ENCODE measurements at places on chromosomes 16 and 17. TPM values are rescaled to one million over a fixed set of nuclear protein-coding genes. Genes with fewer than 3 reads are reported as not detected.

DNA sequence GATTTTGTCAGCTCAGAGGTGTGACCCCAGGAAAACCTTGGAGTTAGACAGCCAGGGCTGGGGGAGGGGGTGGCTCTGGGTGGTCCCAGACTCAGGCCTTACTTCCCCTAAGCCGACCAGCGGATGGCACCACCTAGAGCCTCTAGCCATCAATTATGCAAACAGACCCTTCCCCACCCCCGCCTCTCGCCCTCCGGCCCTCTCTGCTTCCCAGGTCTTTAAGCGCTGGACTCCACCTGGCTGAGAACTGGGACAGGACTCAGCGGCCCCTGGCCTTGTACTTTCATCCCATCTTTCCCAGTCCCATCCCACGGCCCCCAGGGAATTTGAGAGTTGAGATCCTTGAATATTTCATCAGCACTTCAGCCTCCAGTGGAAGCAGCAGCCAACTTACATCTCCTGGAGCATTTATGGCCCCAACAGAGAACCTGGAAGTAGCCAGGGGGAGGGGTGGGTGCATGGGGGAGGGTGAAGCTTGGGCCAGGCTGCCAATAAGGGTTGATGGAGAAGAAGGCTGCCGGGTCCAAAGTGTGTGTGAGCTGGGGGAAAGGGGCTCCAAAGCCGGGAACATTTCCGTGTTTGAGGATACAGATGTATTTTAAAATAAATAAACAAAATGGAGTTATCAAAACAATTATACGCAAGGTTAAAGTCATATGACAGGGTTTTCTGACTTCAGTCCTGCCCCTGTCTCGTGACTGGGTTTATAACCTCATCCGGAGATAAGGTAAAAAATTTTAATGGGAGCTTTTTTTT lies 7.5 kb upstream of the JUP start:
- DNase-seq, result peak; percentile 64

GRCh38 chr16:8828541-8829165 lies 31.0 kb downstream of the PMM2 start:
- DNase-seq, result no peak

DNA sequence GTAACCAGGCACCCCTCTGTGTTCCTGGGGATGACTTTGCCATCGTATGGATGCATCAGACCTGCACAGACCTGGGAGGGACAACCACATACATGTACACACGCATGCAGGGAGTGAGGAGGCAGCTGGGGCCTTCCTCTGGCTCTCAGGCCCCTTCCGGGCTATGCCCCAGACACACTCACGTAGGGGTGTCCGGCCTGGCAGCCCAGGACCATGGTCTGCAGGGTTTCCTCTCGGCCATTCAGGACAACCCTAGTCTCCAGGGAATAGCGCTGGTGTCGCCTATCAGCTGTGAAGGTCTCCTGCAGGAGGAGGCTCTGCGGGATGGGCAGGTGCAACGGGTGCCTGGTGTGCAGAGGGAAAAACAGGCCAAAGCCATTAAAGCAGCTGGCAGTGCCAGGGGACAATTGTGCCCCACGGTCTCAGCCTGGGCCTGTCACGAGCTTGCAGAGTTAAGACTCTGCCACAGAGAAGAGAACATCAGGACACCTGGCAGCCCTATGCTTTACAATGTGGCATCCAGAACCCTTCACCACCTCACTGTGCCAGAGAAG lies 101.4 kb downstream of the RMI2 start:
- no peak for DNase-seq

- no peak for DNase-seq
These were observed 457.2 kb upstream of the CDH11 start for GRCh38 chr16:65579050-65579449.

DNA sequence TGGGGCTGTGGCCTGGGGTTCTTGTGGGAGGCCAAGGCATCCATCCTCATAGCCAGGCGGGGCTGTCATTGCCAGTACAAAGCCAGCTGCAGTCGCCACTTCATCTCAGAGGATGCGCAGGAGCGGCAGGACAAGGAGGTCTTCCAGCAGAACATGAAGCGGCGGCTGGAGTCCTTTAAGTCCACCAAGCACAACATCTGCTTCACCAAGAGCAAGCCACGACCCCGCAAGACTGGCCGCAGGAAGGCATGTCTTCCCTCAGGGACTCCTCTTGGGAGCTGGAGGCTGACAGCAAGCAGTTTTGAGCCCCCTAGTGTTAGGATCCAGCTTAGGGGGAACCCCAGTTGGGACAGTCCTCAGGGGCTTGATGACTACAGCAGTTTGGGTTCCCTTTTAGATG lies 15.1 kb upstream of the PLEKHG4 start:
- no peak for DNase-seq

DNA sequence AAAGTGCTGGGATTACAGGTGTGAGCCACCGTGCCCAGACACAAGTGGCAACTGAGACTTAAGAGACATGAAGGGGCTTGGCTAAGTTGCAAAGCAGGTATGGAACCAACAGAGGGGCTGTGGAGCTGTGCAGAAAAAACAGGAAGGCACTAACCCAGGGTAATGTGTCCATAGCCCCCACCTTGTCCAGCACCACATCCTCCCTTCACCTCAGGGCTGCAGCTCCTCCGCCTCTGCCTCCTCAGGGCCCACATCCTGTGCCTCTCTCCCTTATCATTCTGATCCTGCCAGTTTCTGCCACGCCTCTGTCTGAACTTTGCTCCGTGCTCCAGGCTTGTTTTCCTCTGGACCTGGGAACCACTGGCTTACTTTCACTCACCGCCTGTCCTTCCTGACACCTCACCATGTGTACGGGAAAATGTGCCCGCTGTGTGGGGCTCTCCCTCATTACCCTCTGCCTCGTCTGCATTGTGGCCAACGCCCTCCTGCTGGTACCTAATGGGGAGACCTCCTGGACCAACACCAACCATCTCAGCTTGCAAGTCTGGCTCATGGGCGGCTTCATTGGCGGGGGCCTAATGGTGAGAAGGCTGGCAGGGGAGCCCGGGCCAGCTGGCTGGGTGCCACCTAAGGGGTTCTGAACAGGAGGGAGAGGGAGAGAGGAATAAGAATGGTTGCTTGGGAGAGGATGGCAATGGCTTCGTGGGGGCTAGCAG lies at the start of gene TM4SF5:
Gene TM4SF5, plus strand, starts transcription at position 368 of the 716 bp plus-strand sequence. Its CDS starts 37 bp downstream, at position 405.
- no peak for DNase-seq

GRCh38 chr16:14302031-14302398 lies 230.9 kb downstream of the MRTFB start:
- peak; percentile 75 for DNase-seq

- no peak for DNase-seq
These were observed 25.2 kb upstream of the ABCC3 start for GRCh38 chr17:50609380-50610074.

GRCh38 chr17:44918006-44918405 lies 2.7 kb upstream of the GFAP start:
- DNase-seq, result no peak

- no peak for DNase-seq
These were observed 5.2 kb downstream of the TBX4 start for GRCh38 chr17:61457226-61457983.

- DNase-seq, result no peak
These were observed 1.2 kb downstream of the RPS15A start for GRCh38 chr16:18788828-18789514.

GRCh38 chr17:47633996-47634395 lies 15.7 kb upstream of the KPNB1 start:
- DNase-seq, result no peak

GRCh38 chr16:89142474-89143195 lies 28.9 kb upstream of the CDH15 start:
- no peak for DNase-seq

DNA sequence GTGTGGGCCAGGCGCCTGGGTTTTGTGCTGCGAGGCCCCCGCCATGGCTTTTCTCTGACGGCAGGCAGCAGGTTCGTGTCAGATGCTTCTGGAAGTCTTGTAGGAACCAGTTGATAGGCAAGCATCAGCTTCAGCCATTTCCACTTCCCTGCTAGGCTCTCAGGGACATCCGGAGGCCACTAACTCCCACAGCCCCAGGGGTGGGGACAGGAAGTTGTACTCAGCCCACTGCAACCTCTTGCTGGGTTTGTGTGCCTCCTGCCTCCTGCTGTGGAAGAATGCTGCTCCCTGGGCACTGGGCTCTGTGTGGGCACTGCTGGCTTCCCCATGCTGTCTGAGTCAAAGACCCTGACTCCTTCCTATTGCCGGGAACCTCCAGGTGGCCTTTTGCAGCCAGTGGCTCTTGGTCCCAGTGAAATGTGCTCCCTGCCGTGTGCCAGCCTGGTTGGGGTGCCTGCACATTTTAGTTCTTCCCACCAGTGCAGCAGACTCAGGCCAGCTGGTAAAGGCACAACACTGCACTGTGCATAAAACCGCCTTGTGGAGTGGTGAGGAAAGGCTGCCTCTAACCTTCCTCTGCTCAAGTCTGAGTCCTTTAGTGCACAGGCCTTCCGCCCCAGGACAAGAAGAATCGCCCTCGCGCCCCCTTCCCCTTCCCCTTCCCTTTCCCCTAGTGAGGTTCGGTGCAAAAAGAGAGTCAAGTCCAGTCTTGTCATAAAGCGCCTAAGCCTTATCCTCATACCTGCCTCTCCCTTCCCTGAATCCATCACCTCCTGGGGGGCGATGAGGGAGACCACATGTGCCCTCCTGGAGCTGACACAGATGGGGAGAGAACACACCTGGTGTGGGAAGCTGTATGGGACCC lies 16.6 kb downstream of the LDHD start:
- no peak for DNase-seq

DNA sequence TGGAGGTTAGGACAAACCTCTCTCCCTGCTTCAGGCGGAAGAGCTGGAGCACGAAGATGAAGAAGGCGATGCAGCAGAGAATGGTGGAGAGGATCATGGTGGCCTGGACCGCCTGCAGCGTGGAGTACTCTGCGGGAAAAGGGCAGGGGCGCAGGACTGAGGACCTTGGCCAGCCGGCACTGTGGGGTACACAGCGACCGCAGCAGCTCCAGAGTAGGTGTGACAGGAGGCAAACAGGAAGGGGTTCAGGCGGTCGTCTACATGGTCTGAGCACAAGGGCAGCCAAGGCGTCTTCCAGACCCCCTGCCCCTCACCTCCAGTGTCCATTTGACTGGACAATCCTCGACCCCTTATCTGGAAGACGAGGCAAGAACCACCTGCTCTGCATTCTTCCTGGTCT lies 42.5 kb downstream of the EMP2 start:
- DNase-seq, result no peak

- no peak for DNase-seq
These were observed 169.5 kb downstream of the AHSP start for GRCh38 chr16:31696968-31697743.

- DNase-seq, result no peak
These were observed 93.3 kb downstream of the C16orf78 start for GRCh38 chr16:49466881-49467280.

DNA sequence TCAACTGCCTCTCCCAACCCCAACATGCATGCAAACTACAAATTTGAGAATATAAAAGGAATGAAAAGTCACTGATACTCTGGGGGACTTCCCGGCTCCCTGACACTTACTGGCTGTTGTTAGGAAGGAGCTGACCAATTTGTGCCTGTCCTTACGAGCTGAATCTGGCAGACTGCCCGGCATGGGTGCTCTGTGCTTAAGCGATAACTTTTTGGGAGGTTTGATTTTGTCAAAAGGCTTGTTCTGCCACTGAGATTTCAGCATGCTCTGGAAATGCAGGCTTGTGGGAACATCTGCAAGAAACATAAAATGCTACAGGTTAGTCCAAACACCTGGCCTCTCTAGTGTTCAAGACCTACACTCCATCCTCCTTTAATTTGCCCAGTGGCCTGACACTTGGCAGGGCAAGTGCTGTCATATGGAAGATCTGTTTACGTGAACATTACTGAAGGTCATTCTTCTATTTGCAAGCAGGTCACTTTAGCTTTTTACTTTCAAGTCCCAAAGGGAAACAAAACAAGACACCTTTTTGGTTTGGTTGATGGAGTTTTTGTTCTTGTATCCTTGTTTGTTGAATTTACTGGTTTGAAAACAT lies 40.6 kb downstream of the STH start:
- no peak for DNase-seq

DNA sequence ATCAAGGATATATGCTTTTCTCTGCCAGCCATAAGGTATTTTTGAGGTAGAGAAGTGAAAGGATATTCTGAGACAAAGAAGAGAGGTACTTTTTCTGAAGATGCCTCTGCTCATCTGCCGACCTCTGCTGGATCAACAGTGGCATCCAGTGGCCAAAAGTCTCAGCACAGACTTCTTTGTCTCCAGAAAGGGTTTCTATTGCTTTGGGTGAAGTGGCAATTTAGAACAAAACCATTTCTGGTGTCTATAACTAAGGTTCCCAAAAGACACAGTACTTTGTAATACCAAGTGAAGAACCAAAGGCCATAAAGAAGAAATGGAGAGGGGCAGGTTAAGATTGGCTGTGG lies 155.2 kb upstream of the C17orf78 start:
- no peak for DNase-seq

GRCh38 chr16:89103156-89103555 lies 9.5 kb downstream of the ACSF3 start:
- DNase-seq, result no peak

DNA sequence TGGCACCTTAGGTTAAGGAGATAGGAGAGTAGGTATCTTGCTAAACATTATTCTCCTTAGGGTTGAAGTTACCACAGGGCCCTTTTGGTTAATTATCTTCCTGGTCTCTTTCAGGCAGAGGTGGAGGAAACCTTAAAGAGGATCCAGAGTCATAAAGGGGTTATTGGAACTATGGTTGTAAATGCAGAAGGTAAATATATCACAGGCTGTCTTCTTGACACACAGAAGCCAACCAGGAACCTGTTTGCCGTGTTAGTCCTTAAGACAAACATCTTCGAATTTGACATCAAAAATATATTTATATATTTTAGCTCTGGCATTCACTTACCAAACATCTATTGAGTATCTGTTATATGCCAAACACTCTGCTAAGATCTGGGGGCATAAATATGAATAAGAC lies 2.4 kb downstream of the DYNLRB2 start:
- no peak for DNase-seq

DNA sequence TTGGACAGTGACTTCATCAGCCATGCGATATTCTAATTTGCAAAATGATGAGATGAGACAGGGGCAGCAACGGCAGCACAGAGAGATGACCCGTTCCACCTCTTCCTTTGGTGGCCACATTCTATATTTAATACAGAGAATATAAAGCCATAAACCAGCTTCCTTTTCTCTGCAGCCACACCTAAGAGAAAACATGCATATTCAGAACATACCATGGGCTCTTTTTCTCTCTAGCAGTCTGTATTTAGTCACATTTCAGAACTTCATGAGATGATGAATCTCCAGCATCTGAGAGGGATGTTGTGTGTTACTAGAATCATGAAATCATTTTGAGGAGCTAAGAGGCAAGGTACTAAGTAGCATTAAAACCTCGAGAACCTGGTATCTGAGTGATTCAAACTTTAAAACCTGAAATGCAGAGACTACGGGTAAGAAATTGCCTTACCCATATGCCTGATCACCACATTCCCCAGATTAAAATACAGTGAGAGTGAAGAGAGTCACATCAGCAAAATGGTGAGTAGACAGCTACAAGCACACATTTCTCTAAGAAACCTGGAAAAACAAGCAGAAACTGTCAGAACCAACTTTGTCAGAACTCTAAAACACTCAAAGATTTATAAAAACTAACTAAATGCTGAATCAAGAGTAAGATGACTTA lies 55.5 kb upstream of the CPHXL start:
- DNase-seq, result no peak

GRCh38 chr17:63185420-63185819 lies 219.4 kb downstream of the TANC2 start:
- DNase-seq, result no peak

Gene TMEM231
- 4.4 TPM for total RNA-seq

Gene BCAR1
- total RNA-seq, result 76.7 TPM

Gene MT1E
- total RNA-seq, result 136 TPM

Gene RNF157
- total RNA-seq, result 19.4 TPM

Gene ODAD4
- total RNA-seq, result 0.76 TPM

Gene KATNIP
- 8.0 TPM for total RNA-seq

Gene AP2B1
- total RNA-seq, result 117 TPM

Data from Right ventricle myocardium inferior (tissue), 1 donor.